ENCODE measurements at places on chromosomes 2 and 18.

DNA sequence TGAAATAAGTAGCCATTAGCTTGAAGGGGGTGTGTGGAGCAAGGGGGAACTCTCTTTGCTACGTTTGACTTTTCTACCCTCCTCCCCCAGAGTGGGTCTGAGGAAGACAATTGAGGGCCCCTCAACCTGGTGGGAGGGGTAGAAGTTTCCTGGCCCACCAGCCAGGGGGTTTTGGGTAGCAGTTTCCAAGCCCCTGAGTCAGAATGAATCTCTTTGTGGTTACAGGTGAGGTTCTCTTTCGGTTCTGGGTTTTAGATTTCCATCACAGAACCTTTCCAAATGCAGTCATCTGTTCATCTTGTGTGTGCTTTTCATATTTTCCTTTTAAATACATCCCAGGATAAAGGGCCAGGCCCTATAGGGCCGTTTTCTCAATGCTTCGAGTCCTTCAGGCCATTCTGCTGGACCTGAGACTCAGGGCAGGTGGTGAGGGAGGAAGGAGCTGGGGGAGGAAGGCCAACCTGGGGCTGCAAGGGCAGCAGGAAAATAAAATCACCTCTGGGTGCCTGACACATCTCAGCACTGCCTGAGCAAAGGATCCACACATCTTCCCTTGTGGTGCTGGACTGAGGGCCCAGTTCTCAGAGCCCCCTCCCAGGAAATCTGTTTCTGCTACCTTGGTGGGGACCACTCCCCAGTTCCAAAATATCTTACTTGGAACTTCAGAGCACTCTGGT is 4.7 kb downstream of the LBH start:
- DNase-seq = no peak

- peak; percentile 15 for DNase-seq
Observed at GRCh38 chr2:75466708-75467311, 93.9 kb downstream of the EVA1A start.

DNA sequence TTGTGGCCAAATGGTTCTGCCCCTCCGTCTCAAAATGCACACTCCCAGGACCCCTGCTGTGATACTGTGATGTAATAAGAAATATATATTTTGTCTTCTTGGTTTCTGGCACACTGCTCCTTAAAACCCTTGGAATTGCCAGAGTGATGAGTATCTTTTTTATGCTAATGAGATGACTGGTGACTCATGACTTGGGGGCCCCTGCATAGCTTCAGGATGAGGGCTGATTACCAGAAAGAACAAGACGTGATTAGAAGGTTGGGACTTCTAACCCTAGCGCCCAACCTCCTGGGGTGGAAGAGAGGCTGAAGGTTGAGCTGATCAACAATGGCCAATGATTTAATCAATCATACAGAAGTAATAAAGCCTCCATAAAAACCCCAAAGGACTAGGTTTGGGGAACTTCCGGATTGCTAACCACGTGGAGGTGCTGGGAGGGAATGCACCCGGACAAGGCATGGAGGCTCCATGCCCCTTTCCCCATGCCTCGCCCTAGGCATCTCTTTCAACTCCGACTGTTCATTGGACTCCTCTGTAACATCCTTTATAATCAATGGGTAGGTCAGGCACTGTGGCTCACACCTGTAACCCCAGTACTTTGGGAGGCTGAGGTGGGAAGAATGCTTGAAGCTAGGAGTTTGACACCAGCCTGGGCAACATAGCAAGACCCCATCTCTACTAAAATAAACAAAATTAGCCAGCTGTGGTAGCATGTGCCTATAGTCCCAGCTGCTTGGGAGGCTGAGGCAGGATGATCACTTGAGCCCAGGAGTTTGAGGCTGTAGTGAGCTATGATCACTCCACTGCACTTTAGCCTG is 89.1 kb downstream of the HS1BP3 start:
- no peak for DNase-seq

- no peak for DNase-seq
Observed at GRCh38 chr2:196159221-196159892, 12.0 kb downstream of the STK17B start.

DNA sequence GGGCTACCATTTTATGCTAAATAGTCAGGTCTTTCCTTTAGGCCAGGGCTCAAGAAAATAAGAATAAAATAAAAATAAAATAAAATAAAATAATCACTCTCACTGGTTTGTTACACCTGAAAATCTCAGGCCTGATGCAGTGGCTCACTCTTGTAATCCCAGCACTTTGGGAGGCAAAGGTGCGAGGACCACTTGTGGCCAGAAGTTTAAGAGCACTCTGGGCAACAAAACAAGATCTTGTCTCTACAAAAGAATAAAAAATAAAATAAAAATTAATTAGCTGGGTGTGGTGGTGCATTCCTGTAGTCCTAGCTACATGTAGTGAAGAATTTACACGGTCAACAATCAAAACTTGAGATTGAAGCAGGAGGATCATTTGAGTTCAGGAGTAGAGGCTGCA is 159.4 kb downstream of the NRXN1 start:
- DNase-seq = no peak

DNA sequence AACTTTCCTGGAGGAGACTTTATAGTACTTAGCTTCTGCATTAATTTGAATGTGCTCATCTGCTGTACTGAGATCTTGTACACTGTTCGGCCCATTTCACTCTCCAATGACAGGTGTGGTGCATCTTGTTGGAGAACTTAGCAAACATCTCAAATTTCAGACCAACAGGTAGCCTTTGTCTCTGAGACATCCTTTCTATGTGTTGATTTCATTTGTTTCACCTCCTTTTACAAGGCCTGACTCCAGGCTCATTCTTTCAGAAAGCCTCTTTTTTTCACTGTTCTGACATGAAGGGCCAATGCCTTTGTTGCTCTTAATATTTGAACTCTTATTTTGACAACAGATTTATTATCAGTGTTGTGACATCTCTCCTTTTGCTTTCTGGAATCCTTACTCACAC is 271.8 kb upstream of the FANCL start:
- DNase-seq = no peak

- no peak for DNase-seq
Observed at GRCh38 chr2:112547333-112547732, 5.1 kb downstream of the POLR1B start.

DNA sequence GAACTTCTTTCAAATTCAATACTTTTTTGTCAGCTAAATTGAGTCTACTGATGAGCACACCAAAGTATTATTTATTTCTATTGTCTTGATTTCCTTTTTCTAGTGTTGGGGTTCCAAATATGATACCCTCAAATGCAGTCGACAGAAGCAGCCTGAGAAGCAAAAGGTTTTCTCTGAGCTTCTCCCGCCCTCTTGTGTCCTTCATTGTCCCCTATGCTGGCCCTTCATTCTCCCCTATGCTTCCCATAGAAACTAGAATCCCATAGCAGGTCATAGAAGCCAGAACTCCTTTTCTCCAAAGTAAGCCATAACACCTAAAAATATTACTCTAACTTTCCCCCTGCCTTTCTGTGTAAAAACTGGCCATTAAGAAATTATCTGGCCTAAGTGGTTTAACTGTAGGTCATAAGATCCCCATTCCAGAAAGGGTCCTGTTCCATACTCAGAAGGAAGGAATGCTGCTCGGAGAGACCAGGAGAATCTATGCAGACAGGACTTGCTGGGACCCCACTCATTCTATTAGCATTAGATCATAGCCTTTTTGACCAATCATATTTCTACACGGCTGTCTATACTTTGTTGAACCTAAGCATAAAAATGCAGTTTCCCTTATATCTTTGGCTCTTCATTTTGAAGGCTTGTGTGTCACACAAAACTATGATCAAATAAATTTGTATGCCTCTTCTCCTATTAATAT is 764.6 kb upstream of the PKDCC start:
- DNase-seq = no peak

DNA sequence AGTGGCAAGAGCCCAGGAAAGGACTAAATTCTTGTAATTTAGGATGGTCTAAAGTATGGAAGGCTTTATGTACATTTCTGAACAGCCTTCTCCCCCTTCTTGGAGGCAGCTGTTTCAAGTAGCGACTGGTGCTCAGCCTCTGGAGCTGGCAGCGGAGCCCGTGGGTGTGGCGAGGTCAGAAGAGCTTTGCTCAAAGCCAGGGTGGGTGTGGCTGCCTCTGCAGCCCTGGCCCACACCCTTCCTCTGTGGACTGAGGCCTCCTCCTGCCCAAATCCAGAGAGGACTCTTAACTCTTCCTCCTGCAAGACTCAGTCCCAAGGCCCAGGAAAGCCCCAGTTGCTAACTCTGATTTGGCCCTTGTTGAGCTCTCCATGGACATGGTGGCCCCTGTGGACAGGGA is 202.1 kb upstream of the REV1 start:
- no peak for DNase-seq

- DNase-seq = no peak
Observed at GRCh38 chr2:121081701-121082100, 203.3 kb downstream of the TFCP2L1 start.

- DNase-seq = no peak
Observed at GRCh38 chr2:59853032-59853431, 700.4 kb downstream of the BCL11A start.

GRCh38 chr2:165293440-165294420 is 54.5 kb downstream of the SCN2A start:
- DNase-seq = peak; percentile 77

DNA sequence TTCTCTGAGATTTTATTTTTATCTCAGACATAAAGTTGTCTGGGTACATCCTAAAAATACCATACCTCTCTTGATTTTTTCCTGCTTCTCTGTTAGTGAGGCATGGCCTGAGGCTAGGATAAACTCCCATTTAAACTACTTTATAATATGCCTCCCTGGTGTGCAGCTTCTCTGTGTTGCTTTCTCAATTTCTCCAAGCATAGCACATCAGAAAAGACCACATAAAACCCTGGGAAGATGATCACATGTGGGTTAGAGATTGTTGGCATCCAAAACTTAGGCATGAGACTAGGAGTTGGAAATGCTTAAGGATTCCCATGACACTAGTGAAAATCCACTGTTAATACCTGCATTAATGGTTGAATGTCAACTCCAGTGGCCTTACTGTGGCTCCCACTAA is 254.6 kb downstream of the RND3 start:
- no peak for DNase-seq

GRCh38 chr2:203579730-203580129 is 44.6 kb upstream of the RAPH1 start:
- DNase-seq = no peak

DNA sequence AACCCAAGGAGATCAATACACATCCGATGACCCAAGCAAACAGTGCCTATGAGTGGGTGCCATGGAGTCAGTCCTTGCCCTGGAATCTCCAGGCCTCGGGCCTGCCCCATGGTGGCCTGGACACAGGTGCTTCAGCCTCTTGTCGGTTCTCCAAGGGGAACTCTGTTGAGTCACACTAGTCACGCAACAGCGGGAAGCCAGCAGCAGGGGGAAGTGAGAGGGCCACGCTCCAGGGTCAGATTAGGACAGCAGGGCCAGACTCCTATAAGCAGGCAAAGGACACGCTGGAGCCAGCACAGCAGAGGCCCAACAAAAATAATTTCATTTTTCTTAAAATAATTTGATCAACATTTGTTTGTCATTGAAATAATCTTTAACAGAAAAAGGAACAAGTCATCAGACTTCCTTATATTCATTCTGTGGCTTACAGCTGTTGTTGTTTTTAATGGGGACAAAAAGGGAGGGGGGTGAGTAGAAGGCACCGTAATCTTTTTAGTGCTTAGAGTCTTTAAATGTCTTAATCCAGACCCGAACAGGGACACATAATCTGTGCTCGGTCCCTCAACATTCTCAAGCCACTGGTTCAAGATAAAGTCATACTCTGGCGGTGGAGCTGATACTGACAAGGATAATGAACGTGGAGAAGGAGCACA is 16.4 kb upstream of the ARMC9 start:
- no peak for DNase-seq

DNA sequence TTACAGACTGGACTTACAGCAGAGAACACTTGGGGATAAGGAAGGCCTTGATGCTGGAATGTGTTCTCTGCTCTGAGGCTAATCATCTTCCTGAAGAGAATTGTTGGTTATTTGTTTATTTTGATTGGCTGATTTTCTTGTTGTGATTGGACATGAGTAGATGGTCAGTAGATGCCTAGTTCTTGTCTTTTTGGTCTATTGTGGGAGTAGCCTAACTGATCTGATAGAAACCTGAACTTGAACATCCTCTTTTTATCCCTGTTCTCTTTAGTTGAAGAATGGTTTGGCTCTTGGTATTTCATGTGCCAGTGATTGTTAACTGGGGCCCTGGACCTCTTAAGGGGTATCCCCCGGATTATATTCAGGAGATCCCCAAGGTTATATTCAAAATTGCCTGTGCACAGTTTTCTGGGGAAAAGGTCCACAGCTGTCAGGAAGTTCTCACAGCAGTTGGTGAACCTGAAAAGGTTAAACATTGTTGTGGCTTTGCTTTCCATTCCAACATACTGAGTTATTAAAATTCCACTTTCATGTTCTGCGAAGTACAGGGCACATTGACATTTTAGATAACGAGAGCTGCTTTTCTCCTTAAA is 13.6 kb downstream of the TWSG1 start:
- no peak for DNase-seq

DNA sequence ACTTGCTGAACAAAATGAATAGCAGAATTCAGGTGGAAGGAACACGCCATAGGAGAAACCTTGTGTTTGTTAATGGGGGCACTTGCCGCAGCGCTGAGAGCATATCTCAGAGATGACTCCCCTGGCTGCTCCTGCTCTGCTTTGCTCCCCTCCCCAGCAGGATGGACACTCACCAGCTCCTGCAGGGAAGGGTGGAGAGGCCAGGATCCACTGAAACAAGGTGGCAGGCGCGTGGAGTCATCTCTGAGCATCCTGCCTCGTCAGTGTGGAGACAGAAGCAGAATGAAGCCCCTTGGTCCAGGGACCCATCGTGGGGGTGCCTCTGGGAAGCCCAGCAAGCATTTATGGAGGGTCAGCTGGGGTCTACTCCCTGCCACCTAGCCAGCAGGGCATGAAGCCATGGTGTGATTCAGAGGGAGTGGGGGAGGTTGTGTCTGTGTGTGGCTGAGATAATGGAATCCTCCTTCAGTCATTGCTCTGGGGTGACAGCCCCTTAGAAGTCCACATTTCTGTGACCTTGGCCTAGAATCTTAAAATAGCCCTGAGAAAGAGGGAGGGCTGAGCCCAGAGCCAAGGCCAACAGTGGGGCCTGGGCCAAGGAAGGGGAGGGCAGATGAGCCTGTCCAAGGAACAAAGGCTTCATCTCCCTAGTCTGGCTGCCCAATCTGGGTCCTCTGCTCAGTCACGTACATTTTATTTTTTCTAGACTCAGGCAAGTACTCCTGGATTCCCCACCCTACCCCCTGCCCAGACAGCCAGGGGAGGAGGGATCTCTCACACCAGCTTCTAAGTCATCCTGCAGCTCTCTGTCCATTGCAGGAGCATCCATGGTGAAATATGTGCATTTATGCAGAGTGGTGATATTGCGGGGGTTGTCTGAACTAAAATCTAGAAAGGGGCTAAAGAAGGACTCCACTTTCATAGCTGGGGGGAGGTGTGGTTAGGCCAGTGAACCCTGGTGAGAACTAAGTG is 215.4 kb downstream of the ZBTB7C start:
- DNase-seq = no peak

DNA sequence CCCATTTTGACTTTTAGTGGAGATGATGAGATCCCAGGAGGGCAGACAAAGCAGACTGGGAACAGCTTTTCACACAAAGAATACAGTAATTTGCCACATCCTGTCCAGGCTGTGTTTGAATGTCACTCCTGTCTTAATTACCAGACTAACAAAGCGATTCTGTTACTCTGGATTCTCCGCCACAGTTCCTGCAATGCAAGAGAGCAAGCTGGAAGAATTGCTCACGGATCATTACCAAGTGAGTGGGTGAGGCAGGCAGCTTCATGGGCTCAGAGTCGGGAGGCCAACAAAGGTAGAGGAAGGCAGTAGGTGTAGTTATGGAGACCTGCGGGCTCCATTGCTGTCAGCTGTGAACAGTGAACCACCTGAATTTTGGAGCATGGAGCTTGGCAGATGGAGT is 250.5 kb upstream of the ATP5MC3 start:
- no peak for DNase-seq
